HFF-Myc (cell line): ENCODE measurements at places on chromosomes 3 and 15.

DNA sequence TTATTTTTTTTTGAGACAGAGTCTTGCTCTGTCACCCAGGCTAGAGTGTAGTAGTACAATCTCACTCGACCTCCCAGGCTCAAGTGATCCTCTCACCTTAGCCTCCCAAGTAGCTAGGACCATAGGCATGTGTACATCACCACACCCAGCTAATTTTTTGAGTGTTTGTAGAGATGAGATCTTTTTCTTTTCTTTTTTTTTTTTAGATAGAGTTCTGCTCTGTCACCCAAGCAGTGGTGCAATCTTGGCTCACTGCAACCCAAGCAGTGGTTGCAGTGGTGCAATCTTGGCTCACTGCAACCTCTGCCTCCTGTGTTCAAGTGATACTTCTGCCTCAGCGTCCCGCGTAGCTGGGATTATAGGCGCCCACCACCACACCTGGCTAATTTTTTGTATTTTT, 5.2 kb downstream of the CEP97 start:
- no peak for DNase-seq

DNA sequence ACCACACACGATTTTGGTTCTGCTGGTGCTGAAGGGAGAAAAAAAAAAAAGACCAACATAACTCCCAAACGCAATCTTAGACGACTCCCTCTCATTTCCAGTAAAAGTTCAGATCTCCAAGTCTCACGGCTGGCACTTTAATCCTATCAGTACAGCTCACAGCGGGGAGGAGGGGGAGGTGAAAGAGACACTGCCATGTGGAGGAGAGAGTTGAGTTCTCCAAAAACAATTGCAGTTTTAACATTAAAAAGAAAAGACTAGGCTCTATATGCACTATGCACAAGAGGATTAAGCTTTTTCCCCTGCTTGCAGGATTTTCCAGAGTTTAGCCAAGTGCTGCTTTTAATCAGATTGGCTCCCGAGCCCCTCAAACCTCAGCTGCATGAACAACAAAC, 16.8 kb downstream of the BMF start:
- no peak for DNase-seq

DNA sequence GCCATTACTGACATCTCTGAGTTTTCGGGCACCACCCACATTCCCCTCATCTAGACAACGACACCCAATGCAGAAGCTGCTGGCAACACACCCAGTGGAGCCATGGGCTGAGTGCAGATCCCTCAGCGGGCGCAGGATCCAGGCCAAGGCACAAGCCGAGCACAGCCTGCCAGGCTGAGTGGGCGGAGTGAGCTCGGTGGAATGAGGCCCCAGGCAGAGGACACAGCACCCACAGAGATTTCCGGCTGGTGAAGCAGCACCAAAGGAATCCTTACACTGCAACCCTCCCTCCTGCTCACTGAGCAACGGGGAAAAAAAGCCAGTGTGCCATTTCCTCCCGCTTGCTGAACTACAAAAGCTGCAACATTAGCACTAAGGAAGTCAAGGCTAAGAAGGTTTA, 34.3 kb downstream of the ZMAT3 start:
- DNase-seq = peak; percentile 24

DNA sequence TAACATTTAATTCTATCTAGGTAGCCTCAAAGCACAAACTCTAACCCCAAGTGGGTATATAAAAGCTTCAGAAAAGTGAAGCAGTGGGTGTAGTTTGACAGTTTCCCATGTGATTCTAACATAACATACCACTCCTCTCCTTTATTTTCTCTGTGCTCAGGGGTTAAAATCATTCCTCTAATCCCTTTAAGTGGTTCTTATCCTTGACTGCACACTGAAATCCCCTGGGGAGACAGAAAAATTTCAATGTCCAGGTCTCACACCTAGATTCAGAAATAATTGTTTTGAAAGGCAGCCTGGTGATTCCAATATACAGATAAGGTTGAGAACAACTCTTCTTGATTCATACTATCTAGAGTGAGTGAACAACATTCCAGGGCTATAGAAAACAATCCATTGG, 986.4 kb downstream of the ROBO1 start:
- no peak for DNase-seq

DNA sequence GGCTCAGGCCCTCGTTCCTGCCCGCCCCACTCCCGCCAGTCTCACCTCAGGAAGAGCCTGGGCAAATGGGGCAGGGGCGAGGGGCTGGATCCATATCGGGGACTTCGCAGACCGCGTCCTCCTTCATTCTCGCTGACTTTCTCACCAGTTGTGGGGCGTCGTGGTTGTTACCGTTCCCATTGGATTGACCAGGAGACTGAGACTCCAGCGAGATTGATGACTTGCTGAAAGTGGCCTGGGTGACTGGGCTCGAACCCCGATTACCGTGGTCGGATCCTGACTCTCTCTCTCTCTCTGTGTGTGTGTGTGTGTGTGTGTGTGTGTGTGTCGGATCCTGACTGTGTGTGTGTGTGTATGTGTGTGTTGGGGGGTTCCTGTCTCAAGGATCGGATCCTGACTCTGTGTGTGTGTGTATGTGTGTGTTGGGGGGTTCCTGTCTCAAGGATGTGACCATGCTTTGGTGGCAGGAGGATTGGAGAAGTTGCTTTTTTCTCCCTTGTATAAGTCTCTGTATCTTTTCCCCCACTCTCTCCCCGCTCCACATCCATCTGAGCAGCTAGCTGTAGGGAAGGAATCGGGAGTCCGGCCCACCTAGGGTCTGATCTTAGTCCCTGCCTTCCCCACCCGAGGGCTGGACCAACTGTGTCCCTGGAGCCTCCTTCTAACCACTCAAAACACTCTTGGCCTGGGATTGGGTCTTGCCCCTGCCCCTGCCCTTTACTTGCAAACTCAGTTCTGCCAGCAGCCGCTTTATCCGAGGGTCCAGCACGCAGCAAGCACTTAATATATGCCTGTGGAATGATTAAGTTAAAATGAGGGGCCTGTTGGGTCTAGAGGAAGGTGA, 603 bp downstream of the PLEKHO2 start:
- DNase-seq = no peak

- DNase-seq = no peak
Measured at GRCh38 chr3:20141851-20142250, 44.2 kb downstream of the SGO1 start.

DNA sequence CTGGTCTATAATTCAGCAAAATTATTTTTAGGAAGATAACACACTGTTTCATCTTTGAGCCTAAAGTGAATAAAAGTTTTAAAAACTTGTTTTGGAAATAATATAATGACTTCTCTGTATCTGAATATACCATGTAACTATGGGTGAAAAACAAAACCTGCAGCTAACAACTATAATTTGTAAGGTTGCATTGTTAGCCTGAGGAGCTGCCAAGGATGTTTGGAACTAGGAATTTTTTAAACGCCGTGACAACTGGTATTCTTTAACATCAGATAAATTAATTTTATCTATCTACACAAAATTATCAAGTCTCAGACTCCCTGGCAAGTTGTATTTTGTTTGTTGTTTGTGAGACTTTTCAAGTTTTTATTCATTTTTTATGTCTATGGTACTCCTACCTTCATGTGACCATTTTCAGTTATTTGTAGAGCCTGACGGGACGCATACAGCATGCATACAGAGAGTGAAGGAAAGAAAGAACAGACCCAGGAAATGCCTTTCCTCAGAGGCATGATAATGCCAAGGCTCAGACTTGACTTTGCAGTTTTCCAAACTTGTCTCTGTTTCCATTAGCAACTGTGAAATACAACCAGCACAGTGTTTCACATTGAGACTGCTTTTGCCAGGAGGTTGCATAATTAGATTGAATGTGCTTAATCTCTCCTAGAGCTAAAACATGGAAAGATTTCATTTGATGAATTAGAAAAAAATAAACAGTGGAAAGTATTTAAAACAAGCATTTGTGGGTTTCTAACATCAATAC, 60.8 kb upstream of the ARHGEF26 start:
- DNase-seq = no peak

DNA sequence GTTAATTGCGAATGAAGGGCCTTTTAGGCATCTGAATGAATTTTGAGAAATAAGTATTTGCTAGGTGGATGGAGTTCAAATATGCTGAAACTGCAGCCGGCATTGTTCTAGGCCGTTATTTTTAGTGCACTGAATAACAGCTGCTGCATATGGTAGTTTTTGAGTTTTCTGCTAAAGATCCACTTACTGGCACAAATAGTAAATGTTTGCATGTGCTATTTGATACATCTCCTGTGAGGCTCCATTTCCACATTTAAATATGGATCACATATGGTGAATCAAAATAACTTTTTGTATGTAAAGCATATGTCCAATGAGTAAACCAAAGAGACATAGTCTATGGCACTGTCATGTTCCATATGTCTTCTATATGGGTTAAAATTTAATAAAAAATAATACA, 56.7 kb upstream of the CNTN4 start:
- DNase-seq = no peak

GRCh38 chr3:42656680-42657610, 3.4 kb downstream of the ZBTB47 start:
- no peak for DNase-seq
